ENCODE measurements at places on chromosomes 7 and 10.

DNA sequence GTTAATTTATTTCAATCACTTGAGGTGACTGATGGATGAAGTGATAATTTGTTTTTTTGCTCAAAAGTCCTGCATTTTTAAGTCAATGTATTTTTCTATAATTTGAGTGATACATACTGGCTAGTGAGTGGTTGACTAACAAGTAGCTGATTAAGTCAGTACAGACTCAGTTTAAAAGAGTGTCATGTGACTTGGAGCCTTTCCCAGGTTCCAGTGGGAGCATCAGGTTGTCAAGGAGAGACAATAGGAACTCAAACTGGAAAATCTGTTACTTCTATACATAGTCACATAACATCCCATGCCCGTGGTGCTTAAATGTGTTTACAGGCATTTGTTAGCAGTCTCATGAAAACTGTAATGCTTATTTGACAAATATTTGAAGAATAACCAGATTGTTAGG, 154.7 kb downstream of the ANK3 start:
- peak; percentile 10 for DNase-seq

DNA sequence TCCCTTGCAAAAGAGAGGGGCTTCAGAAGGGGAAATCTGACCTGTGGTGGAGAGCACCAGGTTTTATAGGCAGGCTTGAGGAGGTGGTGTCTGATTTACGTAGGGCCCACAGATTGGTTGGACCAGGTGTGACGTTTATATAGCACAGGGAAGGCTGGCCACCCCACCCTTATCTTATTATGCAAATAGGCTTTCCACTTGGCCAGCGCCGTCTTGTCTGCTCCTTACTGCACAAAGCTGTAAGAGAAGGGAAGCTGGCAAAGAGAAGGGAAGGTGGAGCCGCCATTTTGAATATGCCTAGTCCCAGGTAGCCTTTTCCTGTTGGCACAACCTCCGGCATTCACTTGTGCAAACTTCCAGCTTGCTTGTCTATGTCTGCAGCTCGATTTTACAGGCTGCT, 221.4 kb downstream of the GATA3 start:
- DNase-seq: no peak

GRCh38 chr7:39247576-39247975, 269.9 kb downstream of the POU6F2 start:
- no peak for DNase-seq

DNA sequence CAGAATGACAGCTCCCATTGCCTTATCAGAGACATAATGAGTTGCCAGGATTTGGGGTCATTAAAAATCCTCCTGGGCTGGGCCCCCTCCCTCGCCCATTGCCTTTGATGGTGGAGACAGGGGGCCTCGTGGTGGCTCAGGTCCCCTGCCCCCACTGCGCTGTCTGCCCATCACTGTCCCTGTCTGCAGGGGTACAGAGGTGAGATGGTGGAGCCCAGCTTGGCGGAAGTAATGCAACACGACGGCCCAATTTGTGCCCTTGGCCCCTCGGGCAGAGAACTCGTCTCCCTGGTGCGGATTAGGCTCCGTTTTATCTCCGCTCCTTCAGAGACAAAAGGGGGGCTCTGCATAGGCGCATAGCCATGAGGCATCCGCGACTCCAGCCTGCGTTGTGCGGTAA, 152.4 kb upstream of the UNC5B start:
- DNase-seq: no peak

DNA sequence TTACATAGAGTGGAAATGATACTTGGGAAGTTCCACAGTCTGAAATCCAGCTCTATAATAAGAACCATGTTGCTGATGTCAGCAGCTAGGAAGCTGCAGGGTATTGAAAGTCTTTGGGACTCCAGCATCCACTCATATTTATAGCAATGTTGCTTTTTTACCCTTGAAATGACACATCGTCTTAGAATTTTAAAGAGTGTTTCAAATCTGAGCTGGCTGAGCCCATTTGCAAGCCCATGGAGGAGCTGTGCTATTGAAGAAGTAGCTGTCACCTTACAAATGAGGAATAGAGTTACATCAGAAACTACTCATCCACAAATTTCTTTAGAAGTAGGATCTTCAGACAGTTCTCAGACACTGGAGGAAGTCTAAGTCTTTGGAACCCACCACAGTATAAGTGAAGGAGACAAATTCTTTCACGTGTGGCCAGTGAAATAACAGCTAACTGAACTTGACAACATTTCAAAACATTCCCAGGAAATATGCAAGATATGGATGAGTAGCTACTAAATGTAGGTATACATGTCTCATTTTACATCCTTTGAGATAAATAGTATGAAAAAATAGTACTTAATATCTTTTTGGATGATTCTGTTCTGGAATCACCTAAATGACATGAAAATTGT, 203.6 kb downstream of the ZNF365 start:
- DNase-seq: peak; percentile 85

DNA sequence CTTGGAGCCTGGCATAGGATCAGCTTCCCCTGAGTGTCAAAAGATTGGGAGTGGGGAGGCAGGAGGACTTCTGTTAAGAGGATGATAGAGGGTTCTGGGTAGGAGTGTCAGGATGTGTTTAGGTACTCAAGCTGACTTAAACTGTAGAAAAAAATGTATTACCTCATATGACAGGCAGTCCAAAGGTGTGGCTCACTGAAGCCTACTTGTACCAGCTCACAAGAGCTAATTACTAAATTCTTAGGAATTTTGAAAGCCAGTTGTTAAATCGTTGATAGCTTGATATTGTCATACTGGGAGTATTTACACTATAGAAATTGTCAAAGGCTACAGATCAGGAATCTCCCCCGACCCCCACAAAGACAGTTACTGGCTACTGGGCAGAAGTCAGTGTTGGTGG, 32.1 kb downstream of the FAS start:
- no peak for DNase-seq

DNA sequence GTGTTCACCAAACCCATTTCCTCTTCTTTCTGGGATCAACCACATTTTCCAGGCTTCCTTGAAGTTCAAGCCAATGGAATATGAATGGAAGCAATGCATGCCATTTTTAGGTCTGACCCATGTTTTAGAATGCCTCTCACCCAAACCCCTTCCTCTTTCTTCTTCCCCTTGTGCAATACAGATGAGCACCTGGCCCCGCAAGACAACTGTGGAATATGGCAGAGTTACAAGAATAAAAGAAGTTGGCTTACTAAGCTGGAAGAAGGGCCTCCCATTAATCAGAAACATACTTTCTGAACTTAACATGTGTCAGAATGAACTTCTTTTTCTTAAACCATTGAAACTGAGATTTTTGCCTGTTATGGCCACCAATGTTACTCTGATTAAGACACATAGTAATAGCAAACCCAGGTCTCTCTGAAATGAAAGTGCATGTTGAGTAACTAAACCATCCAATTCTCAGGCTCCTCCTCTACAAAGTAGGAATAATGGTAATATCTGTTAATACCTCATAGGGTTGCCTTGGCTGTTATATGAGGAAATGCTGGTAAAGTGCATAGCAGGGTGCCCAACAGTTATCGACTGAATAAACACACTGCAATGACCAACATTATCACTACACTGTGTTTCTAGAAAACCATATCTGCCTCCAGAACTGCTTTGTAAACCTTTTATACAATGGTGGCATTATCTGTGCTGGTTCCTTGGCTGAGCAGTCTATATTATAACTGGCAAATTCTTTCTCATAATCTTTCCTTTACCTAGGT, 382.2 kb upstream of the NRP1 start:
- DNase-seq: no peak

DNA sequence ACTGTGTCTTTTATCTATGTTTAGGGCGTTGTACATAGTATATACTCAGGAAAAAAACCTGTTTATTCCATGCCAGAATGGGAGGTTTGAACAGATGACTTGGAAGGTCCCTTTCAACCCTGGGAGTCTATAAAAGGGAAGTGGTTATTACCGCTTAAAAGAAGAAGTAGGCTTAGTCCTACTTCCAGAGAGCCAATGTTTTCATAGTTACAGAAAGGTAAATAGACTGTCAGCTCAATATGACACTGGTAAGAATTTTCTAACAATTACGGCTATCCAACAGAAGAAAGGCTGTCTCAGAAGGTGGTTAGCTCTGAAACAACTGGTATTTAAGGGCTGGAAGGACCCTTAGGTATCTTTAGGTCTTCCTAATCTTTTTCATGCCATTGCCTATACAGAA, 1.1 kb upstream of the TFAM start:
- DNase-seq: no peak

DNA sequence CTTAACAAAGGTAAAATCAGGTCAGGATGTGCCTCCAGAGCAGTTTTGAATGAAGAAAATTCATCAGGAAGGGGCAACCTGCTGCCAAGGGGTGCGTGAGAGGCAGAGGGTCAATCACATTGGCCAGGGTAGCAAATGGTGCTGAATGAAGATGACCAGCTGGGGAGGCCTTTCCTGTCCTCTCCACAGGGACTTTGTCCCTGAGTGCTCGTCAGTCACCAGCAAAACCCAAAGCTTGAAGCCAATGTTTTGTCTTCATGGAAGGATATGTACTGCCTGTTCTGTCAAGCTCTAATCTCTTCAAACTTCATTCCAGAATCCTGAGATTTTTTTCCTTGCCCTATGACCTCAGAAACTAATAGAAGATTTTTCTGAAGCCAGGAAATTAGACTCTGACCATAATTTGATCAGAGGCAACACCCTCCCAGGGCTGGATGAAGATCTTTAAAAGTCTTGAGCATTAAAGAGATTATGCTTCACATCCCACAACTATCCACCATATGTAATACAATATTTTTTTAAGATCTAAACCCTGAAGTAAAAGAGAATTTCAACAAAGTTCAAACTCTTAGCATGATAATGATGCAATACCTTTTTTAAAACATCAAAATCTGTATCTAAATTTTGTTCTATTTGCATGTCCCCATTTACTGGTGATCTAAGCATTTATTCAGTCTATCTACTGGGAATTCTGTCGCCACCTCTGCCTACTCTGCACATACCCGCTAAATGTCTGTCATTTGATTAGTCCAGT, 243.0 kb downstream of the SNX13 start:
- DNase-seq: no peak

GRCh38 chr10:30828680-30829079, 199.1 kb upstream of the LYZL2 start:
- DNase-seq: no peak

DNA sequence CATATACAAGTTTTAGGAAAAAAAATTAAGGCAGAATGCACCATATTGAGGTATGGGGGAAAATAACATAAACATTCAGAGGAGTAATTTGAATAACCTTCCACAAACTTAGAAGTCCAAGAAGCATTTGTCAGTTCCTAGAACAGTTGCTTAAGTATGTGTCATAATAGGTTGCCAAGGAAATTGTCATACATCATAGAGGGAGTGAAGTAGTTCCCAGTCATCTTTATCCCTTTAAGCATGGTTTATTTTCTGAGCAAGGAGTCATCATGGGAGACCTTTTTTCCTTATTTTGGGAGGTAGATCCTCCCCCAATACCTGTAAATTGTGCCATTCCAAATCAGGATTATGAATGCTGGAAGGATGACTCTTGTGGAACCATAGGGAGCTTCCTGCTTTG, at the start of gene SSMEM1:
SSMEM1 (plus strand) TSS at position 219 of the 400 bp plus-strand sequence; CDS start at position 270, 51 bp downstream.
- peak; percentile 79 for DNase-seq

GRCh38 chr7:129465080-129465479, 30.8 kb downstream of the STRIP2 start:
- DNase-seq: no peak

GRCh38 chr7:11935905-11936304, 103.9 kb upstream of the THSD7A start:
- no peak for DNase-seq

DNA sequence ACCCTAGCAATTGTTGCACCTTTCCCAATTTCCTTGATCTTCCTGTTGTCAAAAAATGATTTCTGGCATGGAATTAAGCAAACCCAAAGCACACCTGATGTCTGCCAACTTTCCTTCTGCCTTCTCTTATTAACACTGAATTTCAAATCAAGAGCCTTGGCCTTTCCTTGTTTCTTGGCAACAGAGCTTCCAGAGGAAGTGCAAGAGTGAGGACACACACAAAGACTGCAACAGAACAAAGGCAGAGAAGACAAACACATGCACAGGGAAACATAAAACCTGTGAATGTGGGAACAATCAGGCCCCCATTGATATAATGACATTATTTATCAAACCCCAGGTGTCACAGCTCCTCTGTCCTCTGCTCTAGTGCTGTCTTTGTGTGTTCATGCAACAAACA, 73.0 kb upstream of the IL6 start:
- DNase-seq: no peak

GRCh38 chr10:108204528-108205305, 1040.2 kb upstream of the SORCS1 start:
- peak; percentile 6 for DNase-seq

DNA sequence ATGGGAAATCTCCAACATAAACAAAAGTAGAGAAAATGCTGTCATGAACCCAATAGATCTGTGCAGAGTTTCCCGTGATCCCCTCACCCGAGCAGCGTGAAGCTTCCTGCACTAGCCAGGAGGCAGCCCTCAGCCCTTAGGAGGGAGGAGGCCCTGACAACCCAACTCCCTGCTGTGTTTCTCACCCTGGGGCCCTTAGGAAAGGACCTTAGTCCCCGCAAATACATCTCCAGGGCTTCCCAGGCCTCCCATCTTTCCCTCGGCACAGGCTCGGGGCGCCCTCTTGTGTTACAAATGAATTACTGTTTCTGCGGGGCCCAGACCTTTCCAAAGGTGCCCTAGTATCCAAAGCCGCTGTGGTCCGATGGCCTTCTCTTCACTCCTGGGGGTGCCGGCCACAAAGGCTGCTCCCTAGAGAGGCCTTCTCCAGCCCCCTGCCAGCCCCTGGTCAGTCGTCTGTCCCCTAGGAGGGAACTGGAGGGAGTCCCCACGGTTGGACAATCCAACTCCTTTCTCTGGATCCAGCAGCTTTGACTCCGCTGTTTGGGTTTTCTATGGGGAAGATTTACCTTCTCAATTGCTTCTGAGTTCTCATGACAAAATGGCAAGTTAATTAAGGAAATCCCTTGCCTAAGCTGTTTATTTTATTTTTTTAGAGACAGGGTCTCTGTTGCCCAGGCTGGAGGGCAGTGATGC, 49.9 kb upstream of the SH2B2 start:
- DNase-seq: peak; percentile 36
